ENCODE measurements at places on chromosomes 6 and 20. TPM values are rescaled to one million over a fixed set of nuclear protein-coding genes. Genes with fewer than 3 reads are reported as not detected.

- no peaks in the 10 kb centered on the region for H3K36me3 ChIP-seq
- no peak for DNase-seq
- peaks cover 4% of the 10 kb centered on the region for H3K27me3 ChIP-seq
- H3K4me3 ChIP-seq = no peak overlapping the region
- no peak overlapping the region for H3K27ac ChIP-seq
These were observed 112.6 kb downstream of the DLGAP4 start for GRCh38 chr20:36418711-36419110.

DNA sequence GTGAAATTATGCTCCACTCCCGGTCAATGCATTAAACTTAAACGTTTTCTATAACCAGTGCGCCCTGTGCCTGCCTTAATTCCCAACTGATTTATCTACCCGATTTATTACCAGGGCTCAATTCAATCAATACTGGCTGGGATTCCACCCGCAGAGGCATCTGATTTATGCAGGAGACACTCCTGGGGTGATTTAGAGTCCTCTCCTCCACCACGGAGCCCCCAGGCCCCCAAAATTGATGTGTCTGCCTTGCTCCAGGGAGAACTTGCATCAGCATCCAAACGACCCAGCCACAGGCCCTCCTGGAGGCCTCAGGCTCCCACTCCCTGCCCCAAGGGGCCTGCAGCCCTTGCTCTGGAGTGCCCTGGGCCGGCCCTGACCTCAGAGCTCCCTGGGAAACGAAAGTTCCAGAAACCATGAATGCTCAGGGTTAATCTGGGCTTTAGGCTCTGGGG is 29.5 kb downstream of the ANKRD60 start:
- H3K27me3 ChIP-seq = peaks cover 5% of the 10 kb centered on the region
- no peak overlapping the region for H3K4me3 ChIP-seq
- H3K36me3 ChIP-seq = no peaks in the 10 kb centered on the region
- DNase-seq = no peak
- H3K4me1 ChIP-seq = no peaks in the 10 kb centered on the region

The PAK5 gene
- total RNA-seq = not detected

The LY6G6D gene
- not detected for total RNA-seq

DNA sequence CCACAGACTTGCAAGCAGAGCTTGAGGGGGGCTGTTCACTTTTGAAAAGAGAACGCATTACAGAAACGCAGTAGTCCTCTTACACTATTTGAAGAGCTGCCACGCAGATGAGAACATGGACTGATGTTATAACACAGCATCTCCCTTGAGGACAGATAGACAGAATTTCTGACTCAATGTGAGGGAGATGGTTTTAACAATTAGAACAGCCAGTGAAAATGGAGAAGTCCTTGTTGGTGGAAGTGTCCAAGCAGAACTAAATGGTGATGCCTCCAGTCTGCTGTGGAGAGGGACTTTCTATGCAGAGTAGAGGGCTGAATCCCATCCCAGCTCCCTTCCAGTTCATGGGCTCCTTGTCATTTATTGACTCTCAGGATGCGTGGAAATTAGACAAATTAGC is 100.0 kb downstream of the RREB1 start:
- H3K27me3 ChIP-seq = no peaks in the 10 kb centered on the region
- no peak overlapping the region for H3K27ac ChIP-seq
- H3K4me3 ChIP-seq = no peak overlapping the region
- H3K36me3 ChIP-seq = peaks cover 11% of the 10 kb centered on the region
- H3K4me1 ChIP-seq = no peaks in the 10 kb centered on the region

- no peak for DNase-seq
- H3K36me3 ChIP-seq = no peaks in the 10 kb centered on the region
- peaks cover 51% of the 10 kb centered on the region for H3K27me3 ChIP-seq
- H3K4me3 ChIP-seq = no peak overlapping the region
- H3K27ac ChIP-seq = no peak overlapping the region
These were observed 2.8 kb upstream of the CCDC170 start for GRCh38 chr6:151490996-151491395.

All from activated naive CD8-positive, alpha-beta T cell treated with anti-CD3 and anti-CD28 coated beads, Interleukin-2, amount 10 ng/mL, durations not matched to agents 7 days and 5 days (primary cell).